CD4-positive, alpha-beta memory T cell (primary cell): ENCODE measurements at places on chromosomes 16 and 17. TPM values are rescaled to one million over a fixed set of nuclear protein-coding genes. Genes with fewer than 3 reads are reported as not detected.

GRCh38 chr17:10243883-10244844 is 45.8 kb upstream of the GAS7 start:
- no peak for DNase-seq

The IST1 gene
- 282 TPM for total RNA-seq

The SULT1A4 gene
- 6.2 TPM for total RNA-seq

The MATCAP1 gene
- total RNA-seq: 8.6 TPM

The PHKB gene
- total RNA-seq: 56.4 TPM

GRCh38 chr17:50210240-50211225 is 9.1 kb upstream of the COL1A1 start:
- no peak for DNase-seq

- DNase-seq: no peak
Observed at GRCh38 chr17:1126801-1127550, 52.8 kb downstream of the ABR start.

GRCh38 chr16:82389956-82390650 is 220.1 kb upstream of the MPHOSPH6 start:
- no peak for DNase-seq

The SLC47A1 gene
- not detected for total RNA-seq

The GNAO1 gene
- 10.5 TPM for total RNA-seq

- no peak for DNase-seq
Observed at GRCh38 chr17:37488009-37488604, 1.6 kb upstream of the DUSP14 start.

DNA sequence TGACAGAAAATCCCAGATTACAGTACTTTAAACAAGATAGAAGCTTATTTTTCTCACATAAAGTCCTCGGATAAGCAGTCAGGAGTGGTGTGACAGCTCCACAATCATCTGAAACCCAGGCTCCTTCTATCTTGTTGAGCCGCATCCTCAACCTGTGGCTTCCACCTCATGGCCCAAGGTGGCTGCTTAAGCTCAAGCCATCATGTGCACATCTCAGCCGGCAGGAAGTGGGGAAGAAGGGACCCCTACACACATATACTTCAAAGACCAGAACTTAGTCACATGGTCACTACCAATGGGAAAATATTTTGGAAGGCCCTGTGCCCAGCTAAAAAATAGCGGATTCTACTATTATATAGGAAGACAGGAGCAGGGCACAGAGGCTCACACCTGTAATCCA is 11.0 kb upstream of the FBXO47 start:
- no peak for DNase-seq

The FZD2 gene
- total RNA-seq: not detected

The NPIPB8 gene
- total RNA-seq: not detected
